ENCODE measurements at places on chromosomes 7 and 10. TPM values are rescaled to one million over a fixed set of nuclear protein-coding genes. Genes with fewer than 3 reads are reported as not detected.

The CPA1 gene
- total RNA-seq = 2.9 TPM

The SLC13A1 gene
- not detected for total RNA-seq

The RNLS gene
- total RNA-seq = 11.9 TPM

The AQP1 gene
- 107 TPM for total RNA-seq

The CYP2E1 gene
- 0.31 TPM for total RNA-seq

The SPDYE11 gene
- not detected for total RNA-seq

The NPC1L1 gene
- not detected for total RNA-seq

The ARHGAP22 gene
- total RNA-seq = 2.1 TPM

The NPTX2 gene
- total RNA-seq = 4.3 TPM

The CLEC2L gene
- not detected for total RNA-seq

The INA gene
- total RNA-seq = 1.0 TPM

The HOXA4 gene
- not detected for total RNA-seq

The MEOX2 gene
- total RNA-seq = 53.2 TPM

The EFCAB10 gene
- total RNA-seq = not detected

The HK1 gene
- 82.1 TPM for total RNA-seq

The NXPH1 gene
- not detected for total RNA-seq

The LDB3 gene
- total RNA-seq = 314 TPM

The TCERG1L gene
- total RNA-seq = 0.31 TPM

The SEC61A2 gene
- 15.3 TPM for total RNA-seq

The EPHB6 gene
- 15.9 TPM for total RNA-seq

The AVPI1 gene
- 12.6 TPM for total RNA-seq

The PARD3 gene
- total RNA-seq = 129 TPM

The C10orf95 gene
- total RNA-seq = not detected

The PPP1R9A gene
- 156 TPM for total RNA-seq

The FZD1 gene
- total RNA-seq = 30.2 TPM

The BHLHA15 gene
- total RNA-seq = 3.2 TPM

The SLC26A3 gene
- not detected for total RNA-seq

The KCP gene
- 0.72 TPM for total RNA-seq

The SH2D4B gene
- total RNA-seq = not detected

The CTBP2 gene
- 58.2 TPM for total RNA-seq

The VSTM2A gene
- total RNA-seq = 0.82 TPM

The MAGI2 gene
- 8.0 TPM for total RNA-seq

The MMP21 gene
- 0.41 TPM for total RNA-seq

Measured in tongue (tissue), 3 donors.